ENCODE measurements at places on chromosomes 1 and 21.

DNA sequence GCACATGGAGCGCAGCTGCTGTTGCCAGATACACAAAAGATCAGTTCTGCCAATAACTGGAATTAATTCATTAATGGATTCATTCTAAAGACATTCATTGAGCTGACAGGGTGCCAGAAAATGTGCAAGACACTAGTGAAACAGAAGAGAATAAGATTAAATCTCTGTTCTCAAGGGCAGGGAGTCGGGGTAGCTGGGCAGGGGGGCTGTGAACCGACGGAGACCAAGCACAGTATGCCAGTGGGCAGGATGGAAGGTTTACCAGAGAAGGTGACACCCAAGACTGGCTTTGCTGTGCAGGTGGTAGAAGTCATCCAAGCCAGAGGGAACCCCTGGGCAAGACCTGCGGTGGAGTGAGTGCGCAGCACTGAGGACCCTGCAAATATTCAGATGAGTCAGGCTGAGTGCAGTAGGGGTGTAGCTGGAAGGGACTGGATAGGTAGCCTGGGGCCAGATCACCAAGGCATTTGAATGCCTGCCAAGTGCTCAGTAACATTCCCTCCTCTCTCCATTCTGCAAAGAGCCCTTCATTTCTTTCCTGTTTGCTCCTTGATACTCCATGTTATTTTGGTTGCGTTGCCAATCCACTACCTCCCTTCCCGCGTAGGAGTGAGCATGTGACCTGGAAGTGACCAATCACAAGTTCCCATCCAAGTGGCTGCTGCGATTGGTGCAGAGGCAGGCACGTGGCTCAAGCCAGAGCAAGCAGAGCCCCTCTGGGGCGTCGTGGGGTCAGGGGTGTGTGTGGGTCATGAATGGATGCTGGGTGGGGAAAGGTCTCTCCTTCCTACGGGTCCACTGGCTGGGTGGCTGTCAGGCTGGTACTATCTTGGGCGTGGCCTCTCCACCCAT is 413.1 kb downstream of the PTPRU start:
- no peak for DNase-seq

DNA sequence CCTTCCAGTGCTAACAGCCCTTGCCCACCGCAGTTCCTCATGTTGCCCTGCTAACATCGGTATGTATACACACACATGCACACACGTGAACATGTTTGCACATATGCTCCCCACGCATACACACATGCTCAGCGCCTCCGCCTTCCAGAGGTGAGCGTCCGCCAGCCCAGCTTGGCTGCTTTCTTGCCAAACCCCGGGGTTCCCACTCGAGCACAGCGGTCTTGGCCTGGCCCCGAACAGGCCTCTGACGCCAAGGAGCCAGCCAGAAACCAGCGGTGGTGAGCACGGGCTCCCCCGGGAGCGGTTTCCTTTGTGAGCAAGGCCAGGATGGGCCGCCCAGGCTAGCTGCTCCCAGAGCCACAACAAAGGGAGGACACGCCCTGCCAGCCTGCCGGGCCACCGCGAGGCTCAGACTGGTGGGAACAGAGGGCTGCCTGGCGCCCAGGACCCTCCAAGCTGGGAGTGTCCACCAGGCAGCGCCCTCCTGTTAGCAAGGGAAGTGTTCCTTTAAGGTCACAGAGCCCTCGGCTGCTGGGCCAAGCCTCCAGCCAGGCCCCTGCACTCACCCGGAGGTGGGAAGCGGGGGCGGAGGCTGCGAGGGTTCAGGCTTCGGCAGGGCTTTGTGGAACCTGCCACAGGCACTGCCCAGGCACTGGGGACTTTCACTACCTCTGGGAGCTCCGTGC is 65.4 kb downstream of the ALPL start:
- no peak for DNase-seq

GRCh38 chr1:37274486-37274885 is 199.9 kb upstream of the ZC3H12A start:
- DNase-seq = no peak

GRCh38 chr1:214397497-214397896 is 116.5 kb downstream of the SMYD2 start:
- DNase-seq = no peak

DNA sequence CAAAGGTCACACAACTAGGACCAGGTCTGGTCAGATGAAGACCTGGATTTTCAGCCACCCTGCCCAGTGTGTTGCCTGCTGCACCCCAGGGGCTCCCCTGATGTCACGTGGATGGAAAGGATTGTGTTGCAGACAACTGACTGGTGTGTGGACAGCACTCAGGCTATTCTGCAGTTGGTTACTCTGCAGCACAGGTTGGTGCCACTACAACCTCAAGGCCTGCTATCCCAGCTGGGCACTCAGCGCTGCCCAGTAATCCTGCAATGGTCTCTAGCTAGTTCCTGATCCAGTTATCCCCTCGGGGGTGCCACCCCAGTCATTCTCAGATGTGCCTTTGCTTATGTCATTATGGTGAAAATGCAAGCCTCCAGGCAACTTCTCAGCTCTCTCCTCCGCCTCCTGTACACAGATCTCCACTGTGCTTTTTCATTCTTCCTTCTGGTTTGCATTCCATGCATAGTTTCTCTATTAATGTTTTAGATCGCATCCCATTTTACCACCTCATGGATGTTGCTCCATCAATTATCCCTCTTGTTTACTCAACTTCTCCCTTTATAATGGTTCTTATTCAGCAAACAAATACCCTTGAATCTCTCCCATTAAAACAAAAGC is 503.2 kb upstream of the CAMK1G start:
- no peak for DNase-seq

DNA sequence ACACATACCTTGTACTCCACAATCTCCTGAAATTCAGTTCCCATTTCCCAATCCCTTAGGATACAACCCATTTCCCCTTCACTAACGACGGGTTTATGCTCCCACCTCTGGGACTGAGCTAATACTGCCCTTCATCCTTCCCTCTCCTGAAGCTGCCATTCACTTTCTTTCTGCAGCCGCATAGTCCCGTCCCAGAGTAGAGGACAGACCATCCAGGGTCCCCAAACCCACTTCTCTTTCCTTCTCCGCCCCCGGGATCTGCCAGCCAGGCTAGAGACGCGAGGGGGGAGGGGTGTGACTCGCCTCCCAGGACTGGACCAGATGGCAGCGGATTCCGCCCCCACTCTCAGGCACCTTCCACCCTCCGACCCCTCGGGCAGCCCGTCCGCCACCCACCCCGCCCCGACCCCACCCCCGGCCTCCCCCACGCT is 679 bp downstream of the ABL2 start:
- peak; percentile 29 for DNase-seq

GRCh38 chr1:111565079-111565478 is 54.5 kb upstream of the RAP1A start:
- no peak for DNase-seq

DNA sequence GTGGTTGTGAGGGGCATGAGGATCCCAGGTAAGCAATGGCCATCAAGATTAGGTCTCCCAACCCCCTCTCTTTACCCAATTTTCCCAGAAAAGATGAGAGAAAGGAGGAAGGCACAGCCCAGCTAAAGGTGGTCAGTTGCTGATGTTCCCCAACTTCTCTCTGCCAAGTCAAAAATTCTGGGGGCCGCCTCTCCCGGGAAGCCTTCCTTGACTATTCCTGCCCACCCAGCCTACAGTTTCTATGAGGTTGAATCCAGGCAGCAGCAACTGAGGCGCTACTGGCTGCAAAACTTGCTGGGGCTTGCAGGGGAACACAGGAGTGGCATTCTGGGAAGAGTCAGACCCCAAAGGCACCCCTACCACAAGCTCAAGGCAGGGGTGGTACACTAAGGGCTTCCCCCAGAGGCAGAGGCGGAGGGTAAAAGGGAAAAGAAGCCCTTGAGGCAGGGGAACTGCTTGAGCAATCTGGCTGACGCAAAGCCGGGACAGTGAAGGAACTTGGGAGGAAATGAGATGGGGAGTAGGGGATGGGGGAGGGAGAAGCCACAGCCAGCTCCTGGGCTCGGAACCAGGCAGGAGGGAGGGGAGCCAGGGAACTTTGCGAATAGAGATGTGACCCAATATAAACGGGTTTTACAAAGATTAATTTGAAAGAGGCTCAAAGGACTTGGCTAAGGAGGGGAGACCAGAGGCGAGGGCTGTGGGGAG is 31.2 kb downstream of the SDC3 start:
- no peak for DNase-seq

DNA sequence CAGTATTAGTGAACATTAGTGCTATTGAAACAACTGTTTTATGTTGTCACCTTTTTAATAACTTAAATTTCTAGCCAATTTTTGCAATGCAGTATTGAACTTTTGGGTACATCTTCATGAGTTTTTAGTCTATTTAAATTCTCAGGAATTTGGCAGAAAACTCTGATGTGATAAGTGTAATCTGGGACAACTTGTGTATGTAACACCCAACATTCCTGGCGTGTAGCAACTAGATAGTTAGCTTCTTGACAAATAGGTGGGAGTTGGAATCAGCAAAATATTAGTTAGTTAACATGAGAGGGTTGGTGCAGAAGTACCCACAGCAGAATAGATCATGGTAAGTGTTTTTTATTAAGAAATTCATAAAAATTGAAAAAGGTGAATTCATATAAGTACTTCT is 111.6 kb downstream of the ITSN1 start:
- DNase-seq = no peak

DNA sequence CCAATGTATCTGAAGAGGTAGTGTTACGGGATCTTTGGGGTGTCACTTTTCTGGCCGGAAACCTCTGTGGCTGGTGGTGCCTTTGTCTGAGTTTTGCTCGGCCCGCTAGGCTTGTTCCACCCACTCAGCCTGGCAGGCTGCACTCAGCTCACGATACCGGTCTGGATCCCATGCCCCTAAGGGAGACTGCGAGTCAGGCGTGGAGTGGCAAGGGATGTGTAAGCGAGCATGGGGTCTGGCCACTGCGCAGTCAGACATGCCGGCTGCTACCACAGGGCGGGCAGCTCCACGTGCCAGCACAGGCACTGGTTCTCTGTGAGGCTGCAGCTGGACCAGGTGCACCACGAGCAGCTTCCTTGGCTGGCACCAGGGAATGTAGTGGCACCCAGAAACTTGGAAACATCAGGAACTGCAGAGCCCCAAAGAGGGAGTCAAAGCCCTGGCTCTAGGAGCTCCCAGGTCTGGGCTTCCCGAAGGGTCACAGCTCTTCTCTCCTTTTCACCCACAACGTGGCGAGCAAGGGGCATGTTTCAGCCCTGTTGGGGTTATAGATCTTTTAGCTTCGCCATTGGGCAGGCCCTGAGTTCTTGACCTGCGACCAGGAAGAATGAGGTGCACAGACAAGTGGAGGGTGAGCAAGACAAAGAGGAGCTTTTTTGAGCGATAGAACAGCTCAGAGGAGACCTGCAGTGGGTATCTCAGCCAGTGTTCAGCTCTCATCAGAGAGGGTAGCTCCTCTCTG is 23.8 kb upstream of the LRRC8C start:
- DNase-seq = peak; percentile 49

DNA sequence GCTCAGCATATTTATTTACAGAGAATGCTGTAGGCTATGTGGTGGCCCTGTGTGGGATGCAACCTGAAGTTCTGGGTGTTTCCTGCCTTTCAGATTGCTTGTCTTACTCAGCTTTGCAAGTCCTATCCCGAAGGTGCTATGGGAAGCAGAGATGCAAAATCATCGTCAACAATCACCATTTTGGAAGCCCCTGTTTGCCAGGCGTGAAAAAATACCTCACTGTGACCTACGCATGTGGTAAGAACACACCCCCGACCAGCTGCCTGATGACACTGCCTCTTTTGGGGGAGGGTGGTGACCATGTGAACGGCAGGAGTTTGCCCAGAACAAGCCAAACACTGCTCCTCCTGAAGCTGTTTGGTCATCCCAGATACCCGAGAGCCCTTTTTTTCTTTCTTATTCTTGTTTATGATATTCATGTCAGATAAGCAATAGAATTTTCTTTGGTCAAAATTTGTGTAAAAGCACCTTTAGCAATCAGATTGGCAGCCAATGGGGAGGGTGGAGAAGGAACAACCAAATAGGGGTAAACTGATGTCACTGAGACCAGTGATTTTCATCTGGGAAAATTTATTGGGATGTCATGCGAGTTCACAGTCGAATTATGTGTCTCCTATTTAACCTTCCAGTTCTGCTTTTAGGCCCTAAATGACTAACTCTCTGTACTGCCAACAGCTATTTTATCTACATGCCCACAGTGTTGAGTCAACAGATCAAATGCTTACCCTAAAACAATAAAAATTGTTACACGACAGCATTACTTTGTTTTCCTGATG is 82.6 kb downstream of the EVA1C start:
- DNase-seq = no peak

- no peak for DNase-seq
Measured at GRCh38 chr1:16996845-16997244, 14.9 kb downstream of the ATP13A2 start.

GRCh38 chr21:33433425-33434114 is 30.4 kb downstream of the IFNGR2 start:
- DNase-seq = no peak

GRCh38 chr1:3091334-3091733 is 22.3 kb downstream of the PRDM16 start:
- no peak for DNase-seq

GRCh38 chr21:44755227-44755626 is 43.9 kb upstream of the TSPEAR start:
- DNase-seq = no peak

- no peak for DNase-seq
Measured at GRCh38 chr1:80171631-80172030, 1165.1 kb upstream of the ADGRL4 start.

GRCh38 chr21:35473496-35473895 is 424.4 kb upstream of the RUNX1 start:
- DNase-seq = no peak

DNA sequence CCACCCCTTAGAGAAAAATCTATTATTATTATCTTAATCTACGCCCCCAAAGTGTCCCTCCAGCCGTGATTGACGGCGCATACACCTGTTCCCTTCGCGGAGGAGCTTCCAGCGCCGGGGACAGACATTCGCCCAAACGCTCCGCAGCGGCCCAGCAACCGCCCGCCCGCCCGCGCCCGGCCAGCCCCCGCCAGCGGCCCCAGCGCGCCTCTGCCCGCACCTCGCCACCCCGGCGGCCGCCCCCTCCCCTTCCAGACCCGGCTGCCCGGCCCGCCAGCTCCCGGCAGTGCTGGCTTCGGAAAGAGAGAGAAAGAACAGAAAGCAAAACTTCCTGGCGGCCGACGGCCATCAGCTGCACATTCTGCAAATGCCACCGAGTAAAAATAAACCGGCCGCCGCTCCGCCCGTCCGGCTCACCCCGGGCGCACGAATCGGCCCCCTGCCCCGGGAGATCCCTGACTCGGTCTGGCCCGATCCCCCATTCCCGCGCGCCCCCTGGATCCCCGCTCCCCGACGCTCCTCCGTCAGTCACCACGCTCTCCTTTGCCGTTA is 1.6 kb downstream of the CASZ1 start:
- no peak for DNase-seq

- no peak for DNase-seq
Measured at GRCh38 chr21:43645136-43645891, 14.0 kb downstream of the HSF2BP start.

GRCh38 chr21:25934771-25935224 is 200.0 kb downstream of the GABPA start:
- DNase-seq = no peak

DNA sequence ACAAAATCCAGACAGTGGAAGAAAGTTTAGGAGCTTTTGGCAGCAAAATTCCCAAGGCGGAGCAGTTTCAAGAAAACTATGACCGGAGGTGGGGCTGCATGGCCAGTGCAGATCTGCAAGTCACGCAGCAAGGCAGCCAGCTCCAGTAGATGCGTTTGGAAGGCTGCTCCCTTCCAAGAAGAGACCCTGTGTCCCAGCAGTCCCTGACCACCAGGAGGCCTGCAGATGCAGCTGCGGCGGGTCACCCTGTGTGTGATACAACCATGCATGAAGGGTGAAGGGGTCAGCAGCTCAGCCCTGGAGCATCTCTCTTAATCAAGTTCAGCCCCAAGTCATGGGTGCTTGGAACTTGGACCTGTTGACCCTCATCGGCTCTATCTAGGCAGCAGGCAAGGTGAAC is 29.3 kb downstream of the GPR157 start:
- DNase-seq = no peak

Data from stimulated activated CD4-positive, alpha-beta T cell treated with anti-CD3 and anti-CD28 coated beads, Interleukin-12 subunit alpha, Interleukin-12 subunit beta, amount 100 ng/mL, for 24 hours (primary cell).